ENCODE measurements at places on chromosomes 2 and 18.

GRCh38 chr2:28193630-28194403 lies 198.8 kb upstream of the FOSL2 start:
- DNase-seq, result peak; percentile 33

DNA sequence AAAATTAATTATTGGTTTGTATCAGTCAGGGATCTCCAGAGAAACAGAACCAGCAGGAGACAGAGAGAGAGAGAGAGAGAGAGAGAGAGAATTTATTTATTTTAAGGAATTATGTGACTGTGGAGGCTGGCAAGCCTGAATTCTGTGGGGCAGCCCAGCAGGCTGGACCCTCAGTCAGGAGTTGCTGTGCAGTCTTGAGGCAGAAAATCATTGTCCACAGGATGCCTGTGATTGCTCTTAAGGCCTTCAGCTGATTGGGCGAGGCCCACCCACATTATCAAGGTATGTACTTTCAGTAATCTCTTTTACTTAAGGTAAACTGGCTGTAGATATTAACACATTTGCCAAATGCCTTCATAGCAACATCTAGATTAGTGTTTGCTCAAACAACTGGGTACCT lies 155.3 kb downstream of the SEPTIN10 start:
- DNase-seq, result no peak

DNA sequence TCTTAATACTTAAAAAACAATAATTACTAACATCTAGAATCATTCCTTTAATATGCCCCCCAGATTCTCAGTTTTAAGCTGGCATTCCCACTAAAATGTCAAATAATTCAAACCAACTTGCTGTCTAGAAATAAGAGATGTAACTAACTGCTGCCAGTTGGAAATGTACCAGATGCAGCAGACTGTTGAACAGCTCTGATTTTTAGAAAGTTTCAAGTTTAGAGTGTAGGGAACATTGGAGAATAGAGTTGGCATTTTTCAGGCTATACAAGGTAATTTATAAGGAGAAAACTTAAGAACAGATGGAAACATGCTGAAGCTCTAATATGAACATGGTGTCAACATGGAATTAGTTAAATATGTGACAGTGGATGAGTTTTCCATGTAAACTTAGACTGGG lies 101.4 kb downstream of the PTRHD1 start:
- no peak for DNase-seq

DNA sequence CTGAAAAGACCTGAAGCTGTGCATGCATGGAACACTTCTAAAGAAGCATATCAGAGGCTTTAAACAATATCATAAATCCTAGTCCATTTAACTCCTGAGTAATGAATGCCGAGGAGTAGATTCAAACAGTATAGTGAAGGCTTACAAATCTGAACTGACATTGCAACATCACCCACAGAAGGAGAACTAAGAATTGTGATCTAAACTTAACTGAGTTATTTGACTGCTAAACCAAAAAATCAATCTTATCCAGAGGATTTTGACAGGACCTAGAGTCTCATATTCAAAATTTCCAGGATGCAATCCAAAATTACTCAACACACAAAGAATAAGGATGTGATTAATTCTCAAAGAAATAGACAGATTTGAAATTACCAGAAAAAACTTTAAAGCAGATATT lies 181.0 kb downstream of the SLC39A10 start:
- DNase-seq, result no peak

DNA sequence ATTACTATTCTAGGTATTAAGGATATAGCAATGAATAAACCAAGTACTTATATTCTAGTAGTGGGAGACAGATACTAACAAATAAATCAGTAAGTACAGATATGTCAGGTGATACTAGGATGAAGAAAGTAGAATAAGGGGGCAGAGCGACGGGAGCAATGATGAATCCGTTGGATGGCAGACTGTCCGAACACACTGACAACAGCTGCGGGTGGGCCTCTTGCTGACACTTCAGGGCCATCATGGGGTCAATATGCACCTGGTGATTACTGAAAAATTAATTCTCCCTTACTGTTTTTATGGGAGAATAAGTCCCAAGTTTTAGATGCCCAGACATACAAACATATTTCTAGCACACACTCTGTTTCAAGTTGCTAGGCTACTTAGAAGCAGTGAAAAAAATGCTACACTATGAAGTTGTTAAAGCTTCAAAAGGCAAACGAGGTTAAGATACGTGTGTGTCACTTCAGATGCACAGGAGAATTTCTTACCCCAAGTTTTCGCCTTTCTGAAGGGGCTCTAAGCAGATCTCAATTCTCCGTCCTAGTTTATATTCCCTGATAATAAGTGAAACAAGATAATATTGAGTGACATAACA lies 78.7 kb downstream of the USP40 start:
- no peak for DNase-seq

DNA sequence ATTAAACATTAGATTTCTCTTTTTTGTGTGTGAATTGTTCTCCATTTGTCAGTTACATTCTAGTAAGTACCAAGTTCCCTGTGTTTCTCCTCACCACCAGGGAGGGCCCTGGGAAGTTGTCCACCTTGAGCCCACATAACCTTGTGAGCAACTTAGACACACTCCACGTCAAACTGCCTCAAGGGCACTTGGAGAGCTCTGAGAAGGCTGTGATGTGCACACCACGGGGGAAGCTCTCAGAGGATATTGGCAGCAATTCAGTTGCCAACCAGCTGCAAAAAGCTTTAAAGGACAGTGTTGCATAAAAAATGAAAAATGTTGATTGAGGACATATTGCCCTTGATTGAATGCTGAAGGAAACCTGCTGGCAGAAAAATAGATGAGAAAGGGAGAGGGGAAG lies 743.6 kb downstream of the RNF144A start:
- no peak for DNase-seq

- DNase-seq, result no peak
Measured at GRCh38 chr18:58168993-58169392, 125.0 kb downstream of the NEDD4L start.

GRCh38 chr2:9968553-9969497 lies 17.3 kb downstream of the GRHL1 start:
- no peak for DNase-seq

DNA sequence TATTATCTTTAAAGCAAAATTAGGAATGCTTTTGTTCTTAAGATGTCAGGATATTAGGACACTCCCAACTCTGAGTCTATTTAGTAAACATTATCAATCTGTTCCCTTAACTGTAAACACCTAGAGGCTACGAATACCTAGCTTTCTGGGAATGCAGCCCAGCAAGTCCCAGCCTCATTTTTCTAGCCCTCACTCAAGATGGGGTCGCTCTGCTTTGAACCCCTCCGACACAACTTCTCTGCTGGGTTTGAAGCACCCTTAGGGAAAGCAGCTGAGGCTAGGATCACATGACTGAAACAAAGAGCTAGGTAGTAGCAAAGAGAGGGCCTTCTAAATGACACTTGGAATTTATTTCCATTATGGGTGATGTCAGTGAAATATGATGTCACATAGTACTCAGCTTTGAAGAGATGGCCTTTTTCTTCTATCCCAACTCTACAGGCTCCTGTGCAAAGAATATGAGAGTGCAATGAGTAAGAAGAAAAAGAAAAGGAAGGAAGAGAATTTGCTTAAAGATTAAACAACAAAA lies 114.7 kb downstream of the CSRNP3 start:
- DNase-seq, result no peak

DNA sequence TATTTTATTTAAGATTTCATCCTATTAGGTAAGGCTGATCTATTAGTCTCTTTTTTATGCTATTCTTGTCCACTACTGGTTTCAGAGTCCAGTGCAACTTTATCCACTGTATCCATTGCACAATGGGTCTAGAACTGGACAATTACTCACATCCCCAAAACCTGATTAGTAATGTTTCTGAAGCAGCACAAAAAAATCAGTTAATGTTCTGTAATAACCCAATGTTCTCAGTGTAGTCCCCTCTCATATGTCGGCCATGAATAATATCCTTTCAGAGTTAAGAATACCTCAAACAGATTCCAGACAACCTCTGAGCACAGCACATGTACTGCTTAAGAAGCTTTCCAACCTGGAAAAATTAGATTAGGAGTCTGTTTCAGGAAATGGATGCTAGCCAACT lies 29.7 kb downstream of the MGAT4A start:
- DNase-seq, result peak; percentile 86

GRCh38 chr2:224561234-224562005 lies 23.7 kb downstream of the CUL3 start:
- no peak for DNase-seq

DNA sequence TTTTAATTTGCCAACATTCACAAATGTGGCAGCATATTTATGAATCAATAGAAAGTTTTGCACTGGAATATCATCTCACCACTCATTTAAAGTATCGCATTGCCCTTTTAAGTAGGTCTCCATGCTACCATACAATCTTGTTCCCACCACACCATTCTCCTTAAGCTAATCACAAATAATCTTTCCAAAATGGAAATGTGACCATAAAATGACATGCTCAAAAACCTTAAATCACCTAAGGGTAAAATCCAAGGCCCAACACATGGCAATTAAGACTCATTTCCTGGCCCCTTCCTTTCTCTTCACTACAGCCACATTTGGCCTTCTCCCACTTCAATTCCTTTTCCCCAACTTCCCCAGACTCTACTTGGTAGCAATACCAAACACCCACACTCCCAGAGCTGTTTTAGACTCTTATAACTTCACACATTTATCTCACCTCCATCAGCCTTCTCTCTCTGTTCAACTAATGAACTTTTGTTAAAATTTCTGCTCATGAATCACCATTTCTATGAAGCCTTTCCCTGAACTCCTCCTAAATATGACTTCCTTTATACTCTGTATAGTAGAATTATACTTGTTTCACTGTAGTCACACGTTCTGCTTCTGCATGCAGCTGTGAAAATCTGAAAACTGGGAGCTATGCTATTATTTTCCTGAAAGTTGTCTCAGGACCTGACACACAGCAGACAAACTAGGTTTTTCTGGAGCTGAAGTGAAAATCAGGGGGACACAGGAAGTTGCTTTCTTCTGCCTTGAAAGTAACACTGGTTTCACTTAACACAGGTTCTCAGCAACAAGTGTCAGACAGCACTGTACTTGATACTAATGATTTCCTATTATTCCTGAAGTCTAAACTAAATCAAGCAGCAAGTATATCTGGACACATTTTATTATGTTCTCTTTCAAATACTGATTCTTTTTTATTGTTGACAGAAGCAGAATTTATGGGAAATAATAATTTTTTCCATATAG lies 303.9 kb downstream of the ZEB2 start:
- peak; percentile 1 for DNase-seq

GRCh38 chr2:219078126-219078525 lies 17.4 kb upstream of the IHH start:
- DNase-seq, result peak; percentile 7

Data from dermis blood vessel endothelial cell (primary cell).